Stimulated activated CD8-positive, alpha-beta memory T cell treated with anti-CD3 and anti-CD28 coated beads, Interleukin-7, amount 100 ng/mL, for 1 hour (primary cell): ENCODE measurements at places on chromosomes 4 and X.

DNA sequence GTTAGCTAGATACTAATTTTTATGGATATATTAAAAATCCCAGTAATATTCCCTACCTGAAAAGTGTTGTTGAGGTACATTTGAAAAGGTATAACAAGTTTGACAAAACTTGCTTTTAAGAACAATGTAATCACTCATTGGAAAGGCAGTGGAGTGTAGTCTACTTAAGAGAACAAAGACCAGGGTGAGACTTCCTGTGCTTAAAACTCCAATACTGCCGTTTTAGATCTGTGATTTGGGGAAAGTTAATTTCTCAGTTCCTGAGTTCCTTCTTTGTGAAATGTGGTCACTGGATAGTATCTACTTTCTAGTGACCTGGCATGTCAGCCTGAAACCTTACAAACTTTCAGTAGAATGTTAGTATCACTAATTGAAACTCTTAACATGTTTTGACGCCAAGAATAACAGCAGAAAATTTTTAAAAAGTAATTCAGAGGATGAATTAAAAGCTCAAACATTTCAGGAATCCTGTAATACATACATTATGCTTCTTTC, 56.8 kb downstream of the PCDH7 start:
- no peak for DNase-seq

DNA sequence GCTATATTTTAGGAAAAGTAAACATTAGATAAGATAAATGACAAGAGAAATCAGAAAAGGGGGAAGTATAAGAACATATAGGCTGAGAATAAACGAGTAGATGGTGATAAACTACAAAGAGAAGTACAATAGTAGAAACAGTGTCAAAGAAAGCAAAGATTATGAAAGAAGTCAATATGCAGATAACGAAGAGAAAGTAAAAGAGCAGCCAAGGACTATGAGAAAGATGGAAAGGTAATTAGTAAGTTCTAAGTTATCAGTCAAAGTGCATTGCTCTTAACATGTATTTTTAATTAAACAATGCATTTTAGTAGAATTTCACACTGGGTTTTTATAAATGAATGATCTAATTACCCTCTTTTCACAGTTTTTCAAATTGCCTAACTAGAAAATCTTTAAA, 1801.3 kb upstream of the PCDH10 start:
- DNase-seq = no peak

DNA sequence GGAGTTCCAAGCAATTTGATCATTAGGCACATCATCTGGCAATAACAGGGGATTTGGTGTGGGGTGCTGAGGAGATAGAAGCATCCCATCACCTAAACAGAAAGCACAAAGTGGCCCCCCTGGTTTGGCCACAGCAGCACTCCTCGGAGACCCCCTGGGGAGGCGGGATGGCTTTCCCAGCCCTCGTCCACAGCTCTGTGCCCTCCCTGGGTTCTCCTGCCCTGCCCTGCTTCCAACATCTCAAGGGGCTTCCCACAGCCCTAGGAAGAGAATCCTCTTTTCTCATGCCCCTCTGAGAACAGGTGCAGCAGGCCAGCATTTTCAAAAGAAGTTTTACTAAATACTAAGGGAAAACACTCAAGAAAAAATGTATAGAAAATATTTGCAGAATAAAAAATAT, 12.8 kb downstream of the ATP5ME start:
- no peak for DNase-seq

DNA sequence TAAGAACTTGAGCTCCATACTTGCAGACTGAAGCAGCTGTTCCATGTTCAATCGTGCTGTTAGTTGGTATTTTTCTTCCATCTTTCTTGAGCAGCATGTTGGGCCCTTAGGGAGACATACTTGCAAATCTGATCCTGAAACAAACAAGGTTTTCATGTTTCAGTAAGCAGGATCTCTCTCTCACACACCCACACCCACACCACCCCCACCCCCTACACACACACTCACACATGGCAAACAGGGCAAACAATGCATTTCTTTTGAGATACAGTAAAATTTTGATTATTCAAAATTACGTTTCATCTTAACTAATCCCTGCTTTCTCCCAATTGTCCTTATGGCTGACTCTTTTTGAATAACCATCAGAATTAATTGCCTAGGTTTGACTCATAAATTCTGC, 32.3 kb downstream of the GPC3 start:
- DNase-seq = no peak

DNA sequence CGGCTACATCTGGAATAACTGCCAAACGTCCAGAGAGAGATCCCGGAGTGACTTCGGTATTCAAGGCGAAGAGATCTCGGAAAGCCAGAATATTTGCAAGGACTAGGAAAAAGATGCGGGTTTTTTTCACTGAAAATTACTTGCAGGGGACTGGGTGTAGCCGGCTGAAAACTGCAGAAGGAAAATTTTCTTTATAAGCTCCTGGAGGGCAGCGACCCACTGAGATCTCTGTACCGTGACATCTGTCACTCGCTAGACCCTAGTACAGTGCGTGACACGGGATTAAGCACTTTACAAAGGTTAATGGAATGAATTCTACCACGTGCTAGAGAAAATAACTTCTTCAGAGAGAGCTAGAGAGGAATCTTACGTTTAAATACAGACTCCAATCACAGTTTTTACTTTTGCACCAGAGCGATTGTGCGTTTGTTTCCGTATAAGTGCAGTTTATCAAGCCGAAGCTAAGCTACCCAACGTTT, 1.1 kb upstream of the LCORL start:
- DNase-seq = no peak

GRCh38 chrX:153381684-153382532, 19.2 kb downstream of the PNMA6E start:
- DNase-seq = no peak

GRCh38 chr4:146146918-146147317, 28.6 kb upstream of the LSM6 start:
- DNase-seq = no peak
